Suppressor macrophage treated with lipopolysaccharide for 1 hour (primary cell): ENCODE measurements at places on chromosomes 5 and 9.
A peak's percentile ranks its signal among the peaks of the same experiment; 100 is the strongest.

GRCh38 chr5:111584651-111585050 is 72.3 kb upstream of the STARD4 start:
- peak; percentile 87 for DNase-seq

- no peak for DNase-seq
Observed at GRCh38 chr5:1005904-1006655, 2.5 kb upstream of the NKD2 start.

DNA sequence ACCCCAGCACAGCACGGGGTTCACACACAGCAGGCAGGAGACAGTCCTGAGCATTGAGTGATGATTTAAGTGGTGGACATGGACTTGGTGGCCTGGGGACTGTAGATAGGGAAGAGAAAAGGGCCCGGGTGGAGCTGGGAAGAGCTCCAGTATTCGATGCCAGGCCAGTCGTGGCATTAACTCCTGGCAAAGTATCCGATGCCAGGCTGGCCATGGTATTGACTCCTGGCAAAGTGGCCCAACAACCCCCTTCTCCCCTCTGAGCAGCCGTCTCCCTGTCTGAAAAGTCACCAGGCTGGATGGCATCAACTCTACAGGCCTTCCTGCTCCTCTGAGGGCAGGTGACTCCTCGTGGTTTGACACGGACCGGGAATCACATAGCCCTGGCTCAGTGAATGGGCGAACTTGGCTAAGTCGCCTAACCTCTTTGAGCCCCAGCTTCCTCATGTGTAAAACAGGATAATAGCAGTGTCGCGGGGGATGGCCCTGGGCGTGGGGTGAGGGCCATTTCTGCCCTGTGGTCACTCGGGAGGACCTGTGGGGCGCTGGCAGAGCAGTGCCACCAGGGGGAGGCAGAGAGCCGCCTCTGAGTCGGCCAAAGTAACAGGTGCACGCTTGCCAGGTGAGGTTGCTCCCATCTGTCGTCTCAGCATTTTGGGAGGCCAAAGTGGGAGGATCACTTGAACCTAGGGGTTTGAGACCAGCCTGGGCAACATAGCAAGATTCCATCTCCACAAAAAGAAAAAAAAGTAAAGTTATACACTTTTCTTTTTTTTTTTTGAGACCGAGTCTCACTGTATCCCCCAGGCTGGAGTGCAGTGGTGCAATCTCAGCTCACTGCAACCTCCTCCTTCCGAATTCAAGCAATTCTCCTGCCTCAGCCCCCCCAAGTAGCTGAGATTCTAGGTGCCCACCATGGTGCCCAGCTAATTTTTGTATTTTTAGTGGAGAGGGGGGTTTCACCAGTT is 5.7 kb upstream of the SEC16A start:
- peak; percentile 70 for DNase-seq

- DNase-seq, result no peak
Observed at GRCh38 chr9:123296174-123296573, 27.8 kb upstream of the STRBP start.

DNA sequence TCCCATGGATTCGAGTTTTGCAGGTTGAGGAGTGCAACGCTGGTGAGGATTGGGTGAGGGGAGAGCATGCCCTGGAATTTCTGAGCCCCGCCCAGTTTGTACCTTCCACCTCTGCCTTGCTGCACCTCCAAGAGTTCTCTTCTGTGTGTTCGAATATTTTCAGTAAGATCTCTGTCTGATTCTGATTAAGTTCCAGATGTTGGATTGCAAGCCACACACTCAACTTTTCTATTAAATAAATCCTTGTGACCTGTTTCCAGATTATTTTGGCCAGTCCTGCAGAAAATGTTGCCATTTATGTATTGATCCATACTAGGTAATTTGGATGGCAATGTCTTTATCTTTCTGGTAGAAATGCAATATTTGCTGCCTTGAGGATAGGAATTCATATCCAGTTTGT is 54.1 kb downstream of the IL31RA start:
- no peak for DNase-seq

- DNase-seq, result no peak
Observed at GRCh38 chr9:14170392-14170931, 143.5 kb downstream of the NFIB start.

- no peak for DNase-seq
Observed at GRCh38 chr5:64954518-64954917, 185.8 kb downstream of the CWC27 start.

- peak; percentile 8 for DNase-seq
Observed at GRCh38 chr9:78860801-78861475, 564.0 kb downstream of the PSAT1 start.

DNA sequence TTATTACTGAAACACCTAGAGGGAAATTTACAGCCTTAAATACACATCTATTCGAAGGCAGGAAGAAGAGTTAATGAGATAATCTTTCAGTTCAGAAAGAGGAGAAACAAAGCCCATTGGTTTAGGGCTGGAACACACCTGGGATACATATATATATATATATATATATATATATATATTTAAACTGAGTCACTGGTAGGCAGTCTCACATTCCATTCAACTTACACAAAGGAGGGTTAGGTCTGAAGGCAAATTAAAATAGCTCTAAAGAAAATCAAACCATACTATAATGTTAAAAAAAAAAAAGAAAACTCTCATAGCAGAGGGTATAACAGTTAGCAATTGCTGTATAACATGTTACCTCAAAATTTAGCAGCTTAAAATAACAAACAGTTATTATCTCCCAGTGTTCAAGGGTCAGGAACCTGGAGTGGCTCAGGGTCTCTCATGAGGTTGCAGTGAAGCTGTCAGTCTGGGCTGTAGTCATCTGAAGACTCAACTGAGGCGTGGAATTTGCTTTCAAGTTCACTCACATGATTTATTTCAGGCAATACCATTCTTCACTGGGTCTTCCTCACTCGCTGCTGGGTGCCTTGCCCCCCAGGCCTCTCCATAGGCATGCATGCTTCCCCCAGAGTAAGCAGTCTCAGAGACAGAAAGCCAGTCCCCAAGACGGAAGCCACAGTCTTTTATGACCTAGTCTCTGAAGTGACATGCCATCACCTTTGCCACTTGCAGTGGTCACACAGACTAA is 332.8 kb downstream of the NSG2 start:
- no peak for DNase-seq

- DNase-seq, result peak; percentile 75
Observed at GRCh38 chr5:36599986-36600779, 6.2 kb upstream of the SLC1A3 start.

DNA sequence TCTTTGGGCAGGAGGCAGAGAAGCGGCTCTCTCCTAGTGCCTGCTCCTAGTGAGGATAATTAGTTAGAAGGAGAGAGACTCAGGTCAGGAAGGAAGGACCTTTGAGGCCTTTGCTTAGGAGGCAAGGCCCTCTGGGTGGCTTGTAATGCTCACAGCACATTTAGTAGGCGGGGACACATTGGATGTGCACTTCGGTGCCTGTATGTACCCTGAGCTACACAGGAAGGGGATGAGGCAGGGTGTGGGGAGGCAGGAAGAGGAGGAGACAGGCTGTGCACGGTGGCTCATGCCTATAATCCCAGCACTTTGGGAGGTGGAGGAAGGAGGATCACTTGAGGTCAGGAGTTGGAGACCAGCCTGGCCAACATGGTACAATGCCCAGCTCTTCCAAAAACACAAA is 7.2 kb upstream of the LCN2 start:
- no peak for DNase-seq

- no peak for DNase-seq
Observed at GRCh38 chr5:66743344-66743743, 147.2 kb downstream of the MAST4 start.

GRCh38 chr5:5235685-5236084 is 95.6 kb downstream of the ADAMTS16 start:
- no peak for DNase-seq

GRCh38 chr9:125484350-125485282 is 222.4 kb downstream of the MAPKAP1 start:
- no peak for DNase-seq

GRCh38 chr5:15601274-15601673 is 101.3 kb downstream of the FBXL7 start:
- DNase-seq, result no peak
